ENCODE measurements at places on chromosomes 7 and 10.

GRCh38 chr10:29084681-29085307 is 204.1 kb upstream of the LYZL1 start:
- no peak for DNase-seq

GRCh38 chr7:76091506-76091905 is 43.6 kb downstream of the MDH2 start:
- DNase-seq: no peak

DNA sequence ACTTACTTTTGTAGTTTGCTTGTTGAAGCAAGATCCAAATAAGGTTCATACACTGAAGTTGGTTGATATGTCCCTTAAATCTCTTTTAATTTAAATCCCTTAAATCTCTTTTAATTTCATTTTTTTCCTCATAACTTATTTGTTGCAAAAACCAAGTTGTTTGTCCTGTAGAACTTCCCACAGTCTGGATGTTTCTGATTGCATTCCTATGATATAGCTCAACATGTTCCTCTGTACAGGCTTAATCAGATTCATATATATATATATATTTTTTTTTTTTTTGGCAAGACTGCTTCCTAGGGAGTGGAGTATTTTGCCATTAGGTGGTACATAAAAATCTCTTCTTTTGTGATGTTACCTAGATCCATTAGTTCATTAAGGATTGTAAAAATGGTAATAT is 174.9 kb upstream of the MKLN1 start:
- DNase-seq: no peak

GRCh38 chr10:125172694-125173093 is 12.3 kb upstream of the CTBP2 start:
- no peak for DNase-seq

DNA sequence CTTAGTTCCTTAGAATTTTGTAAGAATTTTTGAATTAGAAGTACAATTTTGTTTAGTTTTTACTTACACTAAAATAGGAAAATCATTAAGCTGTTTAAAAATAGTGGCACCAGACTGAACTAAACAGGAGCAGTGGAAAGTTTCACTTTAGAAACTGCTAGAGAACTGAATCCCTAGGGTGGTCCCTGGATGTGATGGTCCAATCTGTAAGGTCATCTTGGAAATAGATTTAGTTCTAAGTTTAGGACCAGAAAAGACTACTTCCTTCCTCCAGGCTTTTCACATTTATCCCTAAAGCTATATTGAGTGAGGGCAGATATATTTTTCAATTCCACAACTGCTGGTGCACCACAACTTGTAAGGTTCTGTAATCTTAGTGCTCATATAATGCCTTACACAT is 19.0 kb downstream of the RPA3 start:
- no peak for DNase-seq

DNA sequence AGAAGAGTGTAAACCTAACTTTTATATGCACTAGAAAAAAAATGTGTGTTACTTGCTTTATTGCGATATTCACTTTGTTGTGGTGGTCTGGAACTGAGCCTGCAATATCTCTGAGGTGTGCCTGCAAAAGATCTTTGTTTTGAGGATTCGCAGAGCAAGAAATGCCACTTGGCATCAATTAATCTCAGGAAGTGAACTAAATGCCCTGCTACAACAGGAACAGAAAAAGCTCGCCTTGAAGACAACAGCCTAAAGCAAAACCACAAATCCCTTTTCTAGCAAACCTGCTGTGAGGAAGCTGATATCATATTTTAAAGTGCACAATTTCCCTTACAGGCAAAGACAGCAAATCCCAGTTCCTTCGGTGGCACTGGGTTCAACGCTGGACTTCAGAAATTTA is 675.8 kb downstream of the KCNMA1 start:
- DNase-seq: no peak

DNA sequence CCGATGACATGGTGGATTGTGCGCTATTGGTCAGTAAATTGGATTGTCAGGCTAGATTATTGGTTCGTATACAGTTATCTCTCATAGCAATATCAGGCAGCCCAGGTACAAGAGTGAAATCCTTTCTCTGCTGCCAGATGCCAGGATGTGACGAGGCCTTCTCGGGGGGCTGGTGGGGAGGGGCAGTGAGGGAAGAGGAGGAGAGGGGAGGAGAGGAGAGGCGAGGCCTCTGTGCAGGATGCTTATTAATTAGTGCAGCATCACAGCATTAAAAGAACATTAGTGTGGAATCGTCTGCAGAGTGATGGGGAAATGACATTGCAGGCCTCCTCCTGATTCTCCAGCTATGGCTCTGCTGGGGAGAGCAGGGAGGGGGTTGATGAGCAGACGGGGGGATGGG is 30.5 kb upstream of the SLF2 start:
- DNase-seq: no peak

DNA sequence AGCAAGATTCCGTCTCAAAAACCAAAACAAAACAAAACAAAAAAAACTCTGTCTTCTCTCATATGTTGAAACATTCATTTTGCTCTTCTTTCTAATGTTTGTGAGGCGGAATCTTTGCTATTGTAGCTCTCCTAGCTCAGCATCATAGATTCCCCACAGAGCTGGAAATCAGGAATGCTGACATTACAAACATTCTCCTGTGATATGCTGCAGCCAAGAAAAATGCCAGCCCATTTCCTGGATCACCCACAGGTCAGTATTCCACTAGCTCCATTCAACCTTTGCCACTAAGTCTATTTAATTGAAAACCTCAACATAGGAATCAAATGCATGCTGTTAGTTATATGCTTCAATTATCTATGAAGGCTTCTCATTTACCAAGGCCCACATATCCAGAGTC is 186.3 kb downstream of the IPMK start:
- DNase-seq: no peak

- DNase-seq: no peak
Observed at GRCh38 chr10:104445359-104445758, 91.7 kb downstream of the CFAP58 start.

- no peak for DNase-seq
Observed at GRCh38 chr7:25167262-25167843, 42.3 kb upstream of the CYCS start.

DNA sequence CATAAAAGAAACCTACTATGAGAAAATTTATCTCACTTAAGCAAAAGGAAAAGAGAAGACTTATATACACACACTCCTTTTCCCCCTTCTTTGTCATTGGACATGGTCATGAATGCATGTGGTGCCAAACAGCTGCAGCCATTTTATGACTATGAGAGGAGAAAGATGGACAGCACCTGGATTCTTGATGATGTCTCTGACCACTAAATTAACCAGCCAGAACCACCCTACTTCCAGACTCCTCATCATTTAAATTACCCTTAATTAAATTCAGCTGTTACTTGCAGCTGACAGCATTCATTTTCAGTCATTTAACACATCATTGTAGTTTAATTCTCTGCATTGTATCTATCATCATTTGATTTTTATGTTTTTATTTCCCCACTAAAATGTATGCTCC is 379.0 kb upstream of the HPS1 start:
- no peak for DNase-seq

- no peak for DNase-seq
Observed at GRCh38 chr10:30705625-30706149, 76.1 kb upstream of the LYZL2 start.

GRCh38 chr10:119663866-119664698 is 12.9 kb downstream of the BAG3 start:
- DNase-seq: no peak

GRCh38 chr10:110525349-110526260 is 27.9 kb downstream of the DUSP5 start:
- DNase-seq: no peak

- DNase-seq: no peak
Observed at GRCh38 chr7:43461349-43462024, 121.4 kb upstream of the STK17A start.

DNA sequence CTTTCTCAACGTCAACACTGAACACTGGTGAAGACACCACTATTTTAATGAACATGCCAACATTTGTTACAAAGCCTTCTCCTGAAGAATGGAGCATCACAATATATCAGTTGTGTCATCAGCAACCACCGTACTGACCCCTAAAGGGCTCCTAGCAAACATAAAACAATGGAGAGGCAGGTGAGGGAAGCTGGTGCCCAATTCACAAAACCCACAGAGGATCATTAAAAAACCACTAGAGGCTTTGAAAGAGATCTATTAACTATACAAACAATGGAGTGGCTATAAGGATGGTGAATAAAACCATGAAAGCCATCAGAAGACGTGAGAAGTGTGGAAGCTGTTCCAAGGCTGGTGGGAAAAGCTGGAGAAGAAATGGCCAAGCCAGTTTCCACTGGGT is 150.8 kb downstream of the FAM107B start:
- no peak for DNase-seq

DNA sequence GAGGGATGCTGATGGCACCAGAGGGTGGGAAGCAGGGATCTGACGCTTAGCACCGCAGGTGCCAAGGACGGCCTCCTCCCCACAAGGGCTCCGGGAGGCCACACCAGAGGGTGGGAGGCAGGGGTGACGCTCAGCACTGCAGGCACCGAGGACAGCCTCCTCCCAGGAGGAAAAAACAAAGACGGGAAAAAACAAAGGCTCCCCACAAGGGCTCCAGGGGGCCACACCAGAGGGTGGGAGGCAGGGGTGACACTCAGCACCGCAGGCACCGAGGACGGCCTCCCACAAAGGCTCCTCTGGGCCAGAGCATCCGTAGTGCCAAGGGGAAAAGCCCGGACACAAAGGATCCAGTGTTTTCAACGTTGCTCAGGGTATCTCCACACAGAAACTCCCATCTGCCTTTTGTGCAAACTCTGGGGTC is 25.6 kb downstream of the DIP2C start:
- no peak for DNase-seq

DNA sequence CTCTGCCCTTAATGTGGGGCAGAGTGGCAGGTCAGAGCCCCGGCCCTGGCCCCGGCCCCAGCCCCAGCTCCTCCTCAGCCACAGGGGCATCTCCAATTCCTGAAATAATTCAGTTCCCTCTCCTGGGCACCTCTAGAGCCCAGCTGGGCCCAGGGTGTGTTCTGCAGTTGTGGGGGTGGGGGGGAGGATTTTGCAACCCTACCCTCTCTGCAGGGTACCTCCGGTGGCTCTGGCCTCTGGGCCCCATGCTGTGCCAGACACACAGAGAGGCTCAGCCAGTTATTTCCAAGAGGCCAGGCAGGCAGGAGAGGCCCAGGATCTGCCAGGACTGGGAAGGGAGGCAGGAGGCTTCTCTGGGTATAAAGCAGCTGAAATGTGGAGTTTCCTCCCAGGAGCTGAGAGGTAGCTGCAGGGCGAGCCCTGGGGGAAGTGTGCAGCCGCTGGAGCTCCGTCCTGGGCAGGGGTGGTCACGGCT is 47.9 kb downstream of the PWWP2B start:
- DNase-seq: no peak

Data from activated naive CD8-positive, alpha-beta T cell treated with anti-CD3 and anti-CD28 coated beads for 36 hours (primary cell).